Activated T-cell treated with anti-CD3 and anti-CD28 coated beads for 24 hours (primary cell): ENCODE measurements at places on chromosomes 5 and 9.
A peak's percentile ranks its signal among the peaks of the same experiment; 100 is the strongest.

GRCh38 chr9:36450110-36450732 is 50.2 kb upstream of the RNF38 start:
- no peak for DNase-seq

DNA sequence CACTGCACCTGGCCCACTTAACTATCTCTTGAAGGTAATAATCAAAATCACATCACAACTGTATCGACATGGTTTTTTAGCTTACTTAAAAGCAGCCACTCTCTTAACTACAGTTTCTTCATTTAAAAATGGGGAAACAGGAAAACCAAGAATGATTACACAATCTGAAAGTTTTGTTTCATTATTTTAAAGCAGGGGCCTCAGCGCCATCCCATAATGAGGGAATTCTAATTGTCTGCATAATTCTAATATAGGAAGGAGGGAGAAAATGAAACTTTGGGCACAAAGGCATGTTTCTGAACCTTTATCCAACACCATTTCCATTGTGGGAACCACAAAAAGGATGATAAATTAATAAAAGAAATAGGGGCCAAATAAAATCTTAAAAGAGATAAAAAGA is 7.6 kb downstream of the HACD4 start:
- no peak for DNase-seq

GRCh38 chr5:65556718-65557117 is 6.2 kb downstream of the CENPK start:
- DNase-seq: no peak

DNA sequence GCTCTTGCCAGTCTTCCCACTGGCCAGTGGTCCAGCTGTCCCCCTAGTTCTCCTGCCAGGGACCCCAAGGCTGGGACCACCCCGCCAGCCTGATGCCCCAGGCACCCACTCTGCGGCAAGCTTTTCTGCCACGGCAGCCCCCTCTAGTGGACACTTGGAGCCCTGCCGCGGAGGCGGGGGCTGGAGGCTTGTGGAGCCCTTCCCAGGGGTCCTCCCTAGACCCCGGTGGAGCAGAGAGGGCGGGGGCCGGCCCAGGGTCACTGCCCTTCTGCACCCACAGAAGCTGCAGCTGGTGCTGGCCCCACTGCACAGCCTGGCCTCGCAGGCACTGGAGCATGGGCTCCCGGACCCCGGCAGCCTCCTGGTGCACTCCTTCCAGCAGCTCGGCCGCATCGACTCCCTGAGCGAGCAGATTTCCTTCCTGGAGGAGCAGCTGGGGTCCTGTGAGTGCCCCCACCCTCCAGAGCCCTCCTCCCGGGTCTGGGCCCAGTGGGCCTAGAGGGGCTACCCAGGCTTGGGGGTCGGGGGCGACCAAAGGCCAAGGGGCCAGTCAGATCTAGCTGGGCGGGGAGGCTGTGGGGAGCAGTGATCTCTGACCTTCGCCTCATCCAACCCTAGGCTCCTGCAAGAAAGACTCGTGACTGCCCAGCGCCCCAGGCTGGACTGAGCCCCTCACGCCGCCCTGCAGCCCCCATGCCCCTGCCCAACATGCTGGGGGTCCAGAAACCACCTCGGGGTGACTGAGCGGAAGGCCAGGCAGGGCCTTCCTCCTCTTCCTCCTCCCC is 9.1 kb downstream of the EGFL7 start:
- DNase-seq: peak; percentile 28

- DNase-seq: no peak
Measured at GRCh38 chr9:107018861-107019545, 156.0 kb downstream of the ZNF462 start.

- DNase-seq: no peak
Measured at GRCh38 chr5:176724472-176724871, 77.2 kb downstream of the TSPAN17 start.

DNA sequence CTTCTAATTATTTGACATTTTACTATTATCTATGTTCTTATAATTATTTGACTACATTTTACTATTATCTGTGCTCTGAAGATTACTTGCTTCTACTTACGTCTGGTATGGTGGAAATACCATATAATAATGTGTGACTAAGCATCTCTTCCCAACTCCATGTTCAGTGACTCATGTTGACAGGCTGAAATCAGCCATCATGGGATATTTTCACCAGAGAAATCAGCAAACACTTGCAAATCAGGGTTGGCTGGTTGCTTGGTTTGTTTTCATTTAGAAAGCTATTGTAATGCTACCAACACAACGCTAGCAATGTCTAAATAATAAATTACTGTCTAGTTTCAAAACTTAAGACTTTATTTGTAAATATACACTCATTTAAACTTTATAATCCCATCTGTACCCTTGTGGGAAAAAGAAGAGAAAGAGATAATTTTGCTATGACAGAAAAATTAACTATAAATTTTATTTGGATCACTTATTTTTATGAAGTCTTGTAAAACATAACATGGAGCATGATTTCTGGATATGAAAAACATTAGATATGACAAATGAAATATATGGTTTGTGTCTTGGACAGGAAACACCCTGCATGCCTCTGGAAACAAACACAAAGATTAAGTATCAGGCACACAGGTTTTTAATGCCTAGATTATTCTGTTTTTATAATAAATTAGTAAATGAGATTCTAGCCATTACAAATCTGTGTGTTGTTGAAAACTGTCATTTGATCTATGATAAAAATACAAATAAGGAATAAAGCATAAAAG is 337.6 kb downstream of the BNC2 start:
- DNase-seq: no peak

DNA sequence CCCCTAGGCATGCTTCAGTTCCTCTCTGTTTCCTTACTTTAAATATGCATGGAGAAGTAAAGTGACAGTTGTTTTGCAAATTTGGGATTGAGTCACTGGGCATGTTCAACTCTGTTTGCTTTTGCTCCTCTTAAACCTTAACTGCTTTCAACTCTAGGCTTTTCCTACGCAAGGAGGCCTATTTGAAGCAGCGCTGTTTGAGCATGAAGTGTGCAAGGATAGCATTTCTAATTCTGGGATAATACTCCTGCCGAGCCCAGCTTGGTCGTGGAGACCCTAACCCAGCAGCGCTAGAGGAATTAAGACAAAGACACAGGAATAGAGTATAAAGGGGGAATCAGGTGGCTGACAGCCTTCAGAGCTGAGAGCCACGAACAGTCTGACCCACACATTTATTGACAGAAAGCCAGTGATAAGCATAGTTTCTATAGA is 803.4 kb upstream of the CDH10 start:
- DNase-seq: no peak

GRCh38 chr9:114869845-114870244 is 60.5 kb downstream of the TNFSF8 start:
- DNase-seq: no peak

DNA sequence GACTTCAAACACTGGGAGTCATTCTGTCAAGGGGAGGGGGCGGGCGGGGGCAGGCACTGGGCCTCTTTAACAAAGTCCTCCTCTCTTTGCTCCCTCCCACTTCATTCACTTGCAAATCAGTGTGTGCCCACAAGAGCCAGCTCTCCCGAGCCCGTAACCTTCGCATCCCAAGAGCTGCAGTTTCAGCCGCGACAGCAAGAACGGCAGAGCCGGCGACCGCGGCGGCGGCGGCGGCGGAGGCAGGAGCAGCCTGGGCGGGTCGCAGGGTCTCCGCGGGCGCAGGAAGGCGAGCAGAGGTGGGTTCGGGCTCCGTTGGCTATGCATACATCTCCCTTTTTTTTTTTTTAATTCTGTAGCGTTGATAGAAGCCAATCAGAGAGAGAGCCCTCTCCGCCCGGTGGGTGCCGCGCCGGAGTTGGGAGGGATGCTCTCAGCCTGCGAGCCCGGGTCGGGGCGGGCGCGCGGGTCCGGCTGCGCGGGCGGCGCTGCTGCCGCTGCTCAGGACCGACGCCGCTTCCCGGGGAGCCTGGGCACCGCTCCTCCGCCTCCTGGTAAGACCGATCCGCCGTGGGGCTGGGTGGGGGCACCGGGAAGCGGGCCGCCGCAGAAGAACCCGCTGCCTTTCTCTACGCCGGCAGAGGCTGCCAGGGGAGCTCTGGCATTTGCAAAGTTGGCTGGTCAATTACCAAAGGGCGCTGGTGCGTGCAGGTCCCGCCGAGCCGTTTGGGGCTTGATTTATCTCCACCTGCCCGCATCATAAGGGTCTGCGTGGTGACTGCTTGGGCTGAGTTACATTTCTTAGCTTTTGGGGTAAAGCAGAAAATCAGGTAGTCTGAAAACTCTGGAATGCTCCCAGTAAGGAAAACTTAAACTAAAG is at the start of gene CDH6:
Gene CDH6, plus strand, starts transcription at position 96 of the 877 bp plus-strand sequence. CDS start 73,788 bp downstream, outside the sequence.
- no peak for DNase-seq

- DNase-seq: no peak
Measured at GRCh38 chr5:111603446-111603827, 91.1 kb upstream of the STARD4 start.

GRCh38 chr9:135032868-135033460 is 54.5 kb upstream of the OLFM1 start:
- DNase-seq: no peak

- no peak for DNase-seq
Measured at GRCh38 chr9:96500696-96501632, 51.0 kb downstream of the HABP4 start.

DNA sequence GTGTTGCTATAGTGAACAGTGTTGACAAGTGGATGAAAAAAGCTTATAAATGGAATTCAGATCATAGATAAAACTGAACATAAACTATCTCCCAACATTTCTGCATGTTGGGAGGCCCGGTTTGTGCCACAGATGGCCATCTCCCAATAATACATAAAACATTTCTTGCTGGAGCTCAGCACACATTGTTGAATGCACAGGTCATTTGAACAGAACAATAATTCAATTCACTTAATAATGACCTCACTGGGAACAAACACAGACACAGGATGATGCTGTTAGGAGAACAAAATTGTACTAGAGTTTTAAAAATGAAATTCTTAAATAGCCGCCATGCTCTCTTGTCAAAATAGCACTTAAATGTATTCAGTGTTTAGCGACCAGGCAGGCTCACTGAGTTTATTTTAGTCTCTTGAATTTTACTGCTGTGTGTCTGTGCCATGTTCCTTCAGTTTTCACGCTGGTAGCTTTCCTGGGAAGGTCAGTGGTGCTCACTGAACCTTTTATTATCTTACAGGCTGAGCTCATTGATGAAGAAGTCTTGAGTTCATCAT is 85.0 kb upstream of the SSBP2 start:
- DNase-seq: no peak

DNA sequence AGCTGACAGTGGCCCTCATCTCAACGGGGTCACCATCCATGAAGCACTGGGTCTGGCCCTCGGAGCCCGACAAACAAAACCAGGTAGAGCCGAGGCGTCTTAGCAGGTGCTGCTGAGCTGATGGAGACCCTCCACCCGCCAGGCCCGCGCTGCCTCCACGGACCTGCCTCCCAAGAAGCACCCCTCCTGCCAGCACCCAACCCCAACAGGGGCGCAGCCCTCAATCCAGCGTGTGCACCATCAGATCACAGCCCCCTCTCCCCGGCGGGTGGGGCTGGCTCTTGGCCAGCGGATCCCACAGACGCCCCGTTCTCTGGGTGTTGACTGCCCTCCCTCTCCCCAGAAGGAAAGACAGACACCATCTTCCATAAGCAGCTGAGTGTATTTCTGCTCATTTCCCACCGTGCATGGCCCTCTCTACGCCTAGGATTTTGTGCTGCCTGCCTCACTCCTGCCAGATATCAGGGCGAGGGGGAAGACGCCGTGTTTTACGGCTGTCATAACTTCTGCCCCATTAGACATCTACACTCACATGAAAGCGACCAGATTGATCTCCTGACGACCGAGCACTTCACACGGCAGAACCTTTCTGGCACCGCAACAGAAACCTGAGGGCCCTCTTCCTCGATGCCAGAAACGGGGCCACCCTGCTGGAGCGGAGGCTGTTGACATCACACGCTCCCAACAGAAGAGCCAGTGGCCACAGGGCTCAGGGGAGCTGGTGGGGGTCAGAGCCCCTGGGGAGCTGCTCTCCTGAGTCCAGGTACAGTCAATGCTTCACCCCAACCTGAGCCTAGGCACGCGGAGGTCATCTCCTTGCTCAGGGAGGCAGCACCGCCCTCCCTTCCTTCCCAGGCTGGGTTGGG is 12.4 kb downstream of the NACC2 start:
- no peak for DNase-seq

DNA sequence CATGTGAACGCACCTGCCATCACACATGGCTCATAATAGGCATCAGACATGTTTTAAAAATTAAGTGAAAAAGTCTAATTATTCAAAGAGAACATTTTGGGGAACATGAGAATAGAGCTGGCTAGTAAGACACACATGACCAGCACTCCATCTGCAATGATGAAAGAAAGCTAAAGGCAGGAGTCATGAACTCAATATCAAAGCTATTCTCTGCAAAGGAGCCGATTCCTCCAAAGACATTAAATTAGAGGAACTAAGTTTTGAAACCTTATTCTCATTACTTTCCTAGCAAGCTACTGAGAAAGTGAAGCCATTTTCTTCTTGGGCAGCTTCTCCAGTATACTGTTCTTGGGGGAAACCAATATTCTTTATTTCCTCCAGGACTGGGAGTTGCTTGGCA is 172.0 kb downstream of the CRB2 start:
- DNase-seq: no peak

DNA sequence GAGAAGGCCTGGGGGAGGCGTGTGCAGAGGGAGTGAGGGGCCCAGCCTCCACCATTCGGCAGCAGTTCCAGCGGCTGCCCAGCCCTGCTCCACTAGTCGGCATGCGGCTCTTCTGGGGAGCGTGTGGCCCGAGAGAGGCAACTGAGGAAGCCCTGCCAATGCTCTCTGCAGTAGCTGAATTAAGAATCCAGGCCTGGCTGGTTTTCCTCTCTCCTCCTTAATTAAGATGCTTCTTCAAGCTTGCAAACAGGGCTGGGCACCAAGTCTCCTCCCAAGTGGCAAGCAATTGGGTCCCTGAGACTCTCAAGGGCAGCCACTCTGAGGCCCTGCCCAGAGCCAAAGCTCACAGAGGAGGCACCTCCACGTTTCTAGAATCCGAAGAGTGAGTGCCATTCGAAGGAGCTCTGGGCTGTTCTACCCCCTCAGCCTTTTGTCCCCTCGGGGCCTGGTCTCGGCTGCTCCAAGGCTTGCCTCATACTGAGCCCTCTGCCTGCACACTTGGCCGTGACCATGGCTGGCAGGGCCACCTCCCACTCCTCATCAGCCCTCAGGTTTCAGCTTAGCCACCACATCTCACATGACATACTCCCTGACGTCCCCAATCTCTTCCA is 75.4 kb upstream of the LRRTM2 start:
- DNase-seq: no peak

GRCh38 chr5:149433524-149434131 is 54.5 kb upstream of the IL17B start:
- DNase-seq: no peak

- DNase-seq: no peak
Measured at GRCh38 chr5:156779436-156779835, 70.7 kb upstream of the PPP1R2B start.

- no peak for DNase-seq
Measured at GRCh38 chr9:116243708-116244107, 90.1 kb downstream of the PAPPA start.
